CD4-positive, alpha-beta memory T cell (primary cell): ENCODE measurements at places on chromosomes 1 and 21. TPM values are rescaled to one million over a fixed set of nuclear protein-coding genes. Genes with fewer than 3 reads are reported as not detected.

Gene AADACL3
- not detected for total RNA-seq

Gene OR2W3
- total RNA-seq: not detected

Gene ARHGEF10L
- 0.47 TPM for total RNA-seq

GRCh38 chr21:43992121-43992520, 20.0 kb upstream of the TRAPPC10 start:
- no peak for DNase-seq

- no peak for DNase-seq
Measured at GRCh38 chr1:32816676-32817158, 441 bp downstream of the YARS1 start.

DNA sequence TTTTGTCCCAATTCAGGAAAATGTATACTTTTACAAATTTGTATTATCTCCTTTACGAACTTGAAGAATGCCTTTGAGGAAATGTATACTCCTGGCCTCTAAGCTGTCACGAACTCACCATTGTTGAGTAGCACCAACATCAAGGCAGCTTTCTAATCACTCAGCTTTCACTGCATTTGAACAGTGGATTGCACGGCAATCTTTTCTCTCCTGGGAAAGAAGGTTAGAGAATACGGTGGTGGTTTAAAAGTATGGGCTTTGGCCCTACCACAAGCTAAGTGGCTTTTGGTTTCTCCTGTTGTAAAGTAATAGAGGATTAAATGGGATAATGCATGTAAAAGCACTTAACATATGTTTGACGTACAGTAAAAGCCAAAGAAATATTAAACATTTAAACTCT, 57.8 kb downstream of the CNST start:
- no peak for DNase-seq

DNA sequence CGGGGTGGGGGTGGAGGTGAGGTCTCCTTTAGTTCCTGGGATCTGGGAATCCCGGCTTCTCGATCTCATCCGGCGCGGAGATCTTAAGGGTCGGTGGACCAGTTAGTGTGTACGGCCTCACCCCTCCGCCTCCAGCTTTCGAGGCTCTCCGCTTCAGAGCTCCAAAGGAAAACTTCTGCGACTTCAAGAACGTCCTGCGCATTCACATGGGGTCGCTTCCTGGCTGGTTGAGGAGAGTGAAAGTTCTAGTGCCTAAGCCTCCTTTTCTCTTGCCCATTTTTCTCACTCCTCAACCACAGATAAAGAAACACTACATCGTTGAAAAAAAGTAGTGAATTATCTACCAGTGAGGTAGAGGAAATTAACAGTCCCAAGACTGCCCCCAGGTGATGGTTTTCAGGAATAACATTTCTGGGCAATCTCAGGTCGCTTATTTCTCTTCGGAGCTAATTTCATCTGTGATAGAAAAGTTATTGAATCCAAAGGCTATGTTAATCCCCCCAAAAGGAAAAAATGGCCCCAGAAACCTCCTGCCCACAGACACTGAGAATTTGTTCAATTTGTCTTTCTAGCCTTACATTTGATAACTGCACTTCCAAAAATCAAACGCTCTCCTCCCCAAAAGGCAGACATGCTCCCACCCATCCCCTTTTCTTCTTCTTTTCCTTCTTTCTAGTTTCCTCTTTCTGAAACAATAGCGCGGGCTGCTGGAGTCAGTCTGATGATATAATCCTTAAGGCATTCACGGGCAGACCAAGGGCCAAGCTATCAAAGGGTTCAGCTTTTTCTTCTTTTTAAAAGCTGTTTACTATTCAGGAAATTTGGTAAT, 20.6 kb upstream of the TBX15 start:
- DNase-seq: no peak

DNA sequence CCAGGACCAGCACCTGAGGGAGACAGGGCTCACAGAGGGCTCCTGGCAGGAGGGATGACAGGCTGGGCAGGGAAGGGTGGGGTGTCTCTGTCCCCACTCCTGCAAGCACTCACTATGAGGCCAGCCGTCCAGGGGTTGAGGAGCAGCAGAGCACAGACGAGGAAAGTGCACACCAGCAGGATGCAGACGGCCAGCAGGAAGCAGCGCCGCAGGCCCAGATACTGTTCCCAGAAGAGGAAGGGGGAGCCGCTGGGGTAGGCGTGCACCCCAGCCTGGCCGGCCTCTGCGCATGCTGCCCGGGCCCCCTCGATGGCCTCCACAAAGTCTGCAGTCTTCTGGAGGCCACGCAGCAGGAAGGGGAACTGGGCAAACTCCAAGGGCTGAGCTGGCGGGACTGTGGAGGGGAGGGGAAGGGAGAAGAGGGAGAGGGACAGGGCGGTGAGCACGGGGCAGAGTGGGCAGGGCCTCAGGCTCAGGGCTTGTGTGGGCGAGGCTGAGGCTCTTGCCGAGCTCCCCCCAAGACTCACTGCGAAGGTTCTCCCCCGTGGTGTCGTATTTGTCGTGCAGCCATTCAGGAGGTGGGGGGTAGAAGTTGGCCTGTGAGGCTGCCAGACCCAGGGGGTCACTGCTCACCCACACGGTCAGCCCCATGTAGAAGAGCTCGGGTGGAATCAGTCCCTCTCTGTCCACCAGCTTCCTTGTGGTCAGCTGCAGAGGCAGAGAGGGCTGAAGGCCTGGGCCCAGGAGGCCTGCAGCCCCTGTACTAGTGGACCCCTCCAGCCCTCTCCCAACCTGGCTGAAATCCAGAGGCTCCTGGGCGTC, 16.5 kb downstream of the PTCH2 start:
- no peak for DNase-seq

DNA sequence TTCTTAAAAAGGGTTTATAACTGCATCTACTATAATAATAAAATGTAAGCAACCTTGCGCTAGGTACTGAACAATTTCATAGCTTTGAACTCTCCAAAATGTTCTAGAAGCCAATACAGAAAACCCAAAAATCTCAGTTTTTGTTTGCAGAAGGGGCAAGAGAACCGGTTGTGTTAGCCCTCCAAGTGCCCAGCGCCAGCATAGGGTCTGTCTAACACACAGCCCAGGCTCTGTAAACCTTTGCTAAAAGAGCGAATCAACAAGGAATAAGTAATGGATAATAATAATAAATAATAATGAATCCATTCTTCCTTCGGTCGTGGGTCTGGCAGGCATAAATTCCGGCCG, 333 bp upstream of the CHAF1B start:
- DNase-seq: no peak

DNA sequence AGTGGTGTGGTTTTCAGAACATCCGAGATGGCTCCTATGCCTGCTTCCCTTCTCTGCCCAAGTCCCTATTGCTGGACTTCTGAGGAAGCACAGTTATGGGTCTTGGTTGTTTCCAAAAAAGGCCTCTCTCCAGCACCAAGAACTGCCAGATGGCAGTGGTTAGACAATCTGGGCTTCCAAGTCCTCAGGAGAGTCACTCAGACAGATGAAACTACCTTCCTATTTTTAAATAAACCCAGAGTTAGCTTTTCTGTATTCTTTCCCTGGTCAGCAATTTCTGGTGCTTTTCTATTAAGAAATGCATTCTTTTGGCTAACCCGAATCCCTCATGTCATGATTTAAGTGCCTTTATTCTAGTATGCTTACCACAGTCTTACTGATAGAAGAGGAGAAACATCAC, 245.9 kb downstream of the PRDM2 start:
- no peak for DNase-seq

DNA sequence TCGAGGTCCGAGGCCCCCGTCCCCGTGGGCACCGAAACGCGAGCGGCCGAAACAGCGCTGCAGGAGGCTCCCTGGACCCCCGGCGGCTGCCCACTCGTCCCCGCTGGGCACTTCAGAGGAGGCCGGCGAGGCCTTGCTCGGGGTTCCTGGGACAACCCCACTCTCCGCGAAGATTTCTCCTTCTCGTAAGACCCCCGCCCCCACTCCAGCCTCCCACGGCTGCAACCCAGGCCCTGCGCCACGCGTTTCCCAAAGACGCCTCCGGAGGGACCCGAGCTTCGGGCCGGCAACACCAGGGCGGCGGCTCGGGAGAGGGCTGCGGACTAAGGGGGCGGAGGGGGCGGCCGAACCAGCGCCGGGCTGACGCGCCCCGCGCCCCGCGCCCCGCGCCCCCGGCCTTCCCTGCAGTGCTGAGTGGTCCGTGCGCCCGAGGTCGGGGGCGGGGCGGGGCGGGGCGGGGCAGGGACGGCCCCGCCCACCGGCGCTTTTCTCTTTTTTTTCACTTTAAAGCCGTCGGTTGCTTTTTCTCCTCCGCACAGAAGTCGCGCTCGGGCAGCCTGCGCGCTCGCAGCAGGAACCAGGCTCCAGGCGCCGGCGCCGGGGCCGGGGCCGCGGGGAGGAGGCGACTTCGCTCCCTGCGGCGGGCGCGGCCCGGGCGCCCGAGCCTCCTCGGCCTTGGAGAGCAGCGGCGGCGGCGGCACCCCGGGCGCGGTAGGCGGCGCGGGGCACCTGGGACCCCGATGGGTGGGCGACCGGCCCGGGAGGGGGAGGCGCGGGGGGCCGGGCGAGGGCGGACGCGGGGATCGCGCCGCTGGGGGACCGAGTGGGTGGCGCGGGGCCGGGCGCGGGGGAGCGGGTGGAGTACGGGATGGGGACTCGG, at the start of gene SPSB1:
TSS of gene SPSB1 (plus strand) at position 534 of the 880 bp plus-strand sequence. CDS start 62,998 bp downstream, outside the sequence.
- DNase-seq: peak; percentile 53

DNA sequence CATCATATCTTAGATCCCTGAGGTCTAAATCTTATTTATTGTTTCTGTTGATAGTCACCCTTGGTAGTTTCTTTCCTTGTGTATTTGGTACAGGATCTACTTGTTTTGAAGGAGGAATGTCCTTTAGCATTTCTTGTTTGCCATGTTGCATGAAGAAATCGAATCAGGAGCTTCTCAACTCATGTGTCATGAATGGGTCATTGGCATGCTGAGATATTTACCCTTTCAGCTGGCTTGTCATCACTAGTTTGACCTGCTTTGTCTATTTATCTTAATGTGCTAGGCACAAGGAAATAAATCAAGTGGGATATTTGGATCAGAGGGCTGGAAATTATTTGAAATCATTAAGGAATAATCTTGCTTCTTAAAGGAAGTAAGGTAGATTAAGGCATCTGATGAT, 23.8 kb downstream of the THEM4 start:
- DNase-seq: no peak

Gene LORICRIN
- total RNA-seq: not detected

DNA sequence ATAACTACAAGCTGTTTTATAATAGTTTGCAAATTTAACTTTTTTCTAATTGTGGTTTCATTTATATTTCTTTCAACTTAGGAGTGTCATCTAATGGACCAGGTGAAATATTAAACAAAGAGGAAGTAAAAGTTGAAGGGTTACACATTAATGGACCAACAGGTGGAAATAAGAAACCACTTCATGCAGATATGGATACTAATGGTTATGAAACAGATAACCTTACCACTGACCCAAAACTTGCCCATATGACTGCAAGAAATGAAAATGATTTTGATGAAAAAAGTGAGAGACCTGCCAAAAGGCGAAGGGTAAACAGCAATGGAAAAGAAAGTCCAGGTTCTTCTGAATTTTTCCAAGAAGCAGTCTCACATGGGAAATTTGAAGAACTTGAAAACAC, 59.7 kb downstream of the MIER1 start:
- DNase-seq: no peak

DNA sequence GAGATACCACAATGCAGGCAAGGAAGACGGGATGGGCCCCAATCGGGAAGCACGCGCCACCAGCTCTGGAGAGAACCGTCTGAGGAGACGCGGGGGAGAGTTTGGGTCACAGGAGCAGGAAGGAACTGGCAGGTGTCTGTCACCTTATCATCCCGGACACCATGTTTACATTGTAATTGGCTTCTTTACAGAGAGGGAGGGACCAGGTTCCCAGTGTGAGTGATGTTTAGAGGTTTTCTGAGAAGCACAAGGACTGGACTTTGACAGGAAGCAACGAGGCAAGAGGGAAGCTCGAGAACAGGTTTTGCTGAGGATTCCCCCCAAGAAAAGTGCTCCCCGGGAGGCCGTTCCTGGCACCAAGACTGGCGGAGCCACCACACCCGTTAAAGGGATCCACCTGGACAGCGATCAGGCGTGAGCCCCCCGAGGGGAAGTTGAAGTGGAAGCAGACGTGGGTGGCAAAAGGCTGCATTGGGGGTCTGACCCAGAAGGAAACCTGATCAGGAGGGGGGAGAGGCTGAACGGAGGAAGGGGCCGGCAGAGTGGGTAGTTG, 957 bp downstream of the EPS15 start:
- peak; percentile 50 for DNase-seq

Gene THEM5
- not detected for total RNA-seq

Gene SUSD4
- total RNA-seq: 3.0 TPM
